ENCODE measurements at places on chromosomes 3 and 15.
A peak's percentile ranks its signal among the peaks of the same experiment; 100 is the strongest.

- DNase-seq, result no peak
These were observed 15.5 kb upstream of the ZBED2 start for GRCh38 chr3:111610612-111611054.

DNA sequence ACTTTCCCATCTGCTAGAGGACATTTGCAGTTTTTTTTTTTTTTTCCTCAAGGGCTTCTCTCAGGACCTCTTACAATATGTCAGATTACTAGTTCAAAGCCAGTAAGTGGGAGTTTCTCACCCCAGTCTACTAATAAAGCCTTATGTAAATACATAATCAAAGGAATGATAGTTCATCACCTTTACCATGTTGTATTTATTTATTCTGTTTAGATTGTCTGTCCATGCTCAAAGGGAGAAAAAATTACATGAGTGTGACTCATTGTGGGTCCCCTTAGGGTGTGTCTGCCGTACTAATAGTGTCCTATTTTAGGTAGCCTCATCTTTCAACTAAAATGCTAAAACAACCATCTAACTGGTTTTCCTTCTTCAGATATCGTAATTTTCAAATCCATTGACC, 917.6 kb downstream of the EPHA3 start:
- DNase-seq, result no peak

DNA sequence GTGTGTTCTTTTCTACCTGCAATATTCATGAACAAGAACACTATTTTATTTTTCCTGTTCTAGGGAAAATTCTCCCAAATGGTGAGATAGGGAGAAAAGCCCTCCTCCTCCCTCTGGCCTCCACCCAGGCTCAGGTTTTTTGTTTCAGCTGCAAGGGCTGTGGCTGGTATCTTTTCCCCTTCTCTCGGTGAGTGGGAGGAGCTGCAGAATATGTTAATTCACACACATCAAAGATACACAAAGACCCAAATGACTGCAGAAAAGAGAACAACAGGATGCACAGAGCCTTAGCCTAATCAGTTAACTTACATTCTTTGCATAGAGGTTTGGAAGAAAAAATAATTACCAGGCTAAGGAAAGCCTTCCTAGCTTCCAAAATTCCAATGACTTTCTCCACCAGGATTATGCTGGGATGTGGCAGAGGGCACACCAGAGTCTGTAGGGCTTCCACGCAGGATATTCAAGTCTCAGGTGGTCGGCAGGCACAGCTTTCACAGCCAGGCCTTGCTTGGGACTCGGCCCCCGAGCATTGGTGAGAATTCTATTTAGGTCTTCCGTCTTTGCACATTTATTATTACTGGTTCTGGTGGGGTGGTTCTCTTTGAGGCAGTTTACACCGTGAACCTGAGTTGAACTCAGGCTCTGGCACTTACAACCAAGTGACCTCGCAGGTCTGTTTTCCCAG, 64.9 kb downstream of the ABHD5 start:
- no peak for DNase-seq

DNA sequence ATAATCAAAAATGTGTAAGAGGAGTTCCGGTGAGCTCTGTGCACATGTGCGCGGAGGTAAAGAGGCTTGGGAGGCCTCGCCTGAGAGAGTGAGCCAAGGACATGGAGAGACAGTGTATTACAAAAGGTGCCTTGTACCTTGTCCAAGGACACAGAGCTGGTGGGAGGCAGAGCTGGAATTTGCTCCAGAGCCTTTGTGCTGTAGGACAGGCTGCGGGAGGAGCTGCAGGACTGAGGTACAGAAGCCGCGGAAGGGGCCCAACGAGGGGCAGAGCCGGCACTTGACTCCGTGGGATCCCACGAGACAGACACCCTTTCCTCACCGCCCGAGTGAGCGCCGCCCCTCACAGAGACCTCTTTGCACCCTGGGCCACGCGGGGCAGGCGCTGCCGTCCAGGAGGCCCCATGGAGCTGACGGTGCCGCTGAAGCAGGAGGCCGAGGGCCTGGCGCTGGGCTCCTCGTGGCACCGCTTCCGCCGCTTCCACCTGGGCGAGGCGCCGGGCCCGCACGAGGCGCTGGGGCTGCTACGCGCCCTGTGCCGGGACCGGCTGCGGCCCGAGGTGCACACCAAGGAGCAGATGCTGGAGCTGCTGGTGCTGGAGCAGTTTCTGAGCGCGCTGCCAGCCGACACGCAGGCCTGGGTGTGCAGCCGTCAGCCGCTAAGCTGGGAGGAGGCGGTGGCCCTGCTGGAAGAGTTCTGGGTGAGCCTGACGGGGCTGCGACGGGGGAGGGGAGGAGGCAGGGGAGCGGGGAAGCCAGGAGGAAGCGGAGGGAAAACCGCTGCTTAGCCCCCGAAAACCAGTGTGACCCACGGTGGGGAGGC, 68.7 kb downstream of the SLTM start:
- DNase-seq, result peak; percentile 42

GRCh38 chr3:52195823-52196331, 2.1 kb upstream of the ALAS1 start:
- peak; percentile 80 for DNase-seq

GRCh38 chr15:66100761-66101160, 152.8 kb downstream of the MEGF11 start:
- DNase-seq, result no peak

- no peak for DNase-seq
These were observed 338.9 kb upstream of the CFAP20DC start for GRCh38 chr3:59388555-59389270.

DNA sequence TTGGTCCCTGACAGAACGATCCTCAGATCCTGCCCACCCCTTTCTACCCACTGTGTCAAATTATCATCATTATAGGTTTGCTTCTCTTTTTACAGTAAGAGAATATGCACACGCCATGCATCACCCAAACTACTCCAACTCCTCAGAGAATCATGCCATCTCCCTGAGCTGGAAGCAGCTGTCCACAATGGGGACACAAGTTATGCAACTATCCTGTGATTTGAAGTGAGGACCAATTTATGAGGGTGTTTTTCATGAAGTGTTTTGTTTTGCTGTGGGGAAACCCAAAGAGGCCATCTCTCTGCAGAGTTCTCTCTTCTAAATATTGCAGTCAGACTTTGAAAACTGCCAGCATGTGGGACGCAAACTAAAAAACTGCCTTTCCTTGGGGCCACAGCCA, 35.8 kb upstream of the TNFSF10 start:
- no peak for DNase-seq

GRCh38 chr15:38642689-38643270, 78.2 kb upstream of the RASGRP1 start:
- no peak for DNase-seq

- DNase-seq, result no peak
These were observed 17.3 kb upstream of the LRIG1 start for GRCh38 chr3:66518126-66518525.

DNA sequence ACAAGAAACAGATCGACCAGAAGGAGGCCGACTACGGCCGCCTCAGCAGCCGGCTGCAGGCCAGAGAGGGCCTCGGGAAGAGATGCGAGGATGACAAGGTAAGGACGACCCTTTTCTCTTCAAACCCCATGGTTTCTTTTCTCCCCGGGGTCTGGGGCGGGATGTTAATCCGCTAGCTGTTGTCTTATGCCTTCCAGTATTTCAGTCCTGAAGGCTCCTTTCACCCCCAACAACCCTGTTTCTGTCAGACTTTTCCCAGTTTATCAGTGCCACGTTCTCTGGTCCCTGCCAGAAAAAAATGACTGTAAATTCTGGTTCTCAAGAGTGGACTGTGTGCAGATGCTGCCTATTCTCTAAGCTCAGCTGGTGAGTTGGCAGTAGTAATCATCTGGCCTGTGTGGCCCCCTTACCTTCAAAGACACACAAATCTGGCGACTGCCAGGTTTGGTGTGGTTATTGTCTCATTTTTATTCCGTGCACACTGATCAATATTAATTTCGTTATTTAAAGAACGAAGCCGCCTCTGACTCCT, 806 bp downstream of the GOLM2 start:
- DNase-seq, result no peak

GRCh38 chr3:25510797-25511196, 82.7 kb downstream of the RARB start:
- no peak for DNase-seq
